ENCODE measurements at places on chromosomes 1 and 21.

DNA sequence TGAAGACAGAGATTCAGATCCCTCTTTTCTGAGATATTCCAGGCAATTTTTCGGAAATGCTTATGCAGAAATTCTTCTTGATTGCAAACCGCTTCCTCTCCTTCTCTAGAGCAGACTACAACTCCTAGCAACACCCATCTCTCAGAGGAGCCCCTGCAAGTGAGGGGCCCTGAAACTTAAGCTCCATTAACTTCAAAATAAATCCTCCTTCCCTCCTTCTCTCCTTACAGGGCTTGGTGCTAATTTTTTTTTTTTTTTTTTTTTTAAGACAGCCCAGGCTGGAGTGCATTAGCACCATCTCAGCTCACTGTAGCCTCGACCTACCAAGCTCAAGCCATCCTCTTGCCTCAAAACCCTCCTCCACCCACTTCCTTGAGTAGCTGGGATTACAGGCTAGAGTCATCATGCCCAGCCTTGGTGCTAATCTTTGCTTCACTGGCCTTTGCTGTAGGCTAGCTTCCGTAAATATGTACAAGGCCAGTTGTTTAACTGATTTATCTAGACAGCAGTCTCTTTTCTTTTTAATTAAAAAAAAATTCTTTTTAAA, 30.2 kb upstream of the SFPQ start:
- no peak for DNase-seq

- DNase-seq = peak; percentile 12
Measured at GRCh38 chr1:76955652-76956051, 88.4 kb downstream of the ST6GALNAC5 start.

- no peak for DNase-seq
Measured at GRCh38 chr1:246262281-246262680, 244.8 kb downstream of the SMYD3 start.

- DNase-seq = no peak
Measured at GRCh38 chr1:4924356-4924755, 269.9 kb downstream of the AJAP1 start.

GRCh38 chr21:19120591-19120990, 717.0 kb upstream of the TMPRSS15 start:
- no peak for DNase-seq

DNA sequence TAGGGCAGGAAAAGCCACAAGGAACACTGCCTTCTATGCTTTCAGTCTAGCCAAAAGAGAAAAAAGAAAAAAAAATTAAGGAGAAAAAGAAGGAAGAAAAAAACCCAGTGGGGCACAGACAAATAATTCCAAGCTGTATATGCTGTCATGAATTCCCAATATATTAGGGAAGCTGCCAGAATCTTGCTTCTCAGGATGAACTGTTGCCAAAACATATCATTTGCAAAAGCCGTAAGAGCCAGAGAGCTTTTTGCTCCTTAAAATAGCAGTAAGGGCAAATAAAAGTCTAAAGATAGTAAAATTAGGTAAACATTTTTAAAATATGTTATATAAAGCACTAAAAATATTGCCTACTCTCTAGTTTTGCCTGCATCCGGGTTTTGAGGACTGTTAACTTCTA, 52.1 kb downstream of the PGM1 start:
- DNase-seq = no peak

DNA sequence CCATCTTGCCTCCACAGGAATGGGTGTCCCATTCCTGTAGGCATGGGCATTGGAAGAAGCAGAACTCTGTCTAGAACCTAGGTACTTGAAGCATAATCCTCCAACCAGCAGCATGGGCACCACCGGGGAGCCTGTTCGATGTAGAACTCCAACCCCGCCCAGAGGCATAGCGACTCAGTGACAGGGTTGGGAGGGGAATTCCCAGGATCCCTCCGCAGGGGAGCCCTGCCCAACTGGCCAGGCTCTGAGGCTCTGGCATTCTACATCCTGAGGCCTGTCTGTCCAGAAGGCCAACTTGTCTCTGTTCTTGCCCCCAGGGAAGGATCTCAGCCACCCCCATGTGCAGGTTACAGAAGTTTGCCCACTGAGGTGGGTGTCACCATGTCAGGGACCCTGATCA, 38.2 kb downstream of the CACNA1S start:
- no peak for DNase-seq

DNA sequence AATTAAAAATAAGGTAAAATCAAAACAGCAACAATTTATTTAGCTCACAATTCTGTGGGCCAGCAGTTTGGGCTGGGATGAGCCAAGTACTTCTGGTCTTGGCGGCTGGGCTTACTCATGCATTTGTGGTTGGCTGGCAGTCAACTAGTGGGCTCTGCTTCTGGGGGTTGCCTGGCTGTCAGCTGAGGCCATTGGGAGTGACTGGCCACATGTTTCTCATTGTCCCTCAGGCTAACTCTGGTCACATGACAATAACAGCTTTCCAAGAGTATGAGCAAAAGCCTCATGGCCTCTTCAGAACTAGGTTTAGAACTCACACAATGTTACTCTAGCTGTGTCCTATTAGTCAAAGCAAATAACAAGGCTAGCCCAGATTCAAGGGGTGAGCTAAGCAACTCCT, 15.6 kb upstream of the CHIA start:
- peak; percentile 61 for DNase-seq

GRCh38 chr1:213623862-213624261, 363.9 kb upstream of the PROX1 start:
- no peak for DNase-seq

Measured in fibroblast of villous mesenchyme (primary cell).